ENCODE measurements at places on chromosomes 7 and 10.

DNA sequence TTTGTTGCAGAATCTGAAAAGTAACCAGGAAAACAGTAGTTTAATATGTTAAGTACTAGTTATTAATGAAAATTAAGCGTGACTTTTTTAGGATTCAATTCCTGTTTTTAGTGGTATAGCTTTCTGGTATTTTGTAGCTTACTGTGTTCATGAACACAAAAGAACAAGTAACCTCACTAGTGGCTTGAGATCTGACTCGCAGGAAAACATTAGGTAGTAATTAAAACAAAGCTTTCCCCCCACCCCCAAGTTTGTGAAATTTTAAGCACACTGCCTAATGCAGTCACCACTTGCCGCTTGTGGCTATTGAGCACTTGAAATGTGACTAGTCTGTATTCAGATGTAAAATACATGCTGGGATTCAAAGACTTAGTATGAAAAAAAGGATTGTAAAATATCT, 102.5 kb upstream of the RPA3 start:
- DNase-seq = no peak

DNA sequence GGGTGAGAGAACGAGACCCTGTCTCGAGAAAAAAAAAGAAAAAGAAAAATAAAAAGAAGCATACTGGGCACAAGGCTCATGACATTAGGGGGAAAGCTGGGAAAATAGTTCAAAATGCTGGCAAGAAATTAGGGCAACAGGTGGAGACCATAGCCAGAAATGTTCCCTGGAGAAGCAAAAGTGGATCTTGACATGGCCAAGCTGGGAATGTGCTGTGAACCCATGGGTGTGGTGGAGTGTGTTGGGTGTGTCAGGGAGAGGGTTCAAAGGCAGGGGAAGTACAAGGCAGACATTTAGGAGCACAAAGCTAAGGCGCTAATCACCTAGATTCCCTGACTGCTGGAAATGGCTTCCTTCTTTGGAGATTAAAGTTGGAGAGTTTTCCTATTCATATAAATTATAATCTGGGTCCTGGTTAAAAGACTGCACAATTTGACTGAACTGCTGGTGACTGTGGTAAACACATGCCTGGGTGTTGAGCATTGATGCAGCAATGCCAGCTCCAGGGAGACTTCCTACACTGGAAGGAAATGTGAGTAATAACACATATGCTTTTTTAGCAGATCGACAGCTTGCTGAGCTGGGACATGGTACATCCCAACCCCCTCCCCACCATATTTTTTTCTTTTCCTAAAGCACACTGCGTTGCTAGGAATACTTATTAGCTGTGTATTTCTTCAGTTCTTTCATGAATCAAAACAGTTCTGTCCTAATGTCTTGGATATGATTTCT, 70.1 kb upstream of the ARHGAP21 start:
- DNase-seq = no peak

GRCh38 chr7:22287412-22287811, 69.5 kb downstream of the RAPGEF5 start:
- DNase-seq = no peak

DNA sequence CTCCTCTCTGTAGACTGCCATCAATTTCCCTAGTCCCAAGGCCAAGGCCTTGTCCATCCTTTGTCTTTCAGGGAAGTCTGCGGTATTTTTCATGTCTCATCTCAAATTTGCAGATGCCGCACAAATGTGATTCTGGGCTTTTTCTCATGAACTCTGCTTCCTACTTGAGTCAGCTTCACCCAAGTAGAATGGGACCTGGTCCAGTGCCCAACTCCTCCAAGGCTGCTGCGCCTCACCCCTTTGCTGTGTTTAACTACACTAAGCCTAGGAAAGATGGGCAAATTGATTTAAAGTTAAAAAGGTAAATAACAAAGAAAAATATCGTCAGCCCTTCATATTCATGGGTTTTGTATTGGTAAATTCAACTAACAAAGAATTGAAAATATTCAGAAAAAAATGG, 1092.6 kb upstream of the AUTS2 start:
- DNase-seq = no peak

DNA sequence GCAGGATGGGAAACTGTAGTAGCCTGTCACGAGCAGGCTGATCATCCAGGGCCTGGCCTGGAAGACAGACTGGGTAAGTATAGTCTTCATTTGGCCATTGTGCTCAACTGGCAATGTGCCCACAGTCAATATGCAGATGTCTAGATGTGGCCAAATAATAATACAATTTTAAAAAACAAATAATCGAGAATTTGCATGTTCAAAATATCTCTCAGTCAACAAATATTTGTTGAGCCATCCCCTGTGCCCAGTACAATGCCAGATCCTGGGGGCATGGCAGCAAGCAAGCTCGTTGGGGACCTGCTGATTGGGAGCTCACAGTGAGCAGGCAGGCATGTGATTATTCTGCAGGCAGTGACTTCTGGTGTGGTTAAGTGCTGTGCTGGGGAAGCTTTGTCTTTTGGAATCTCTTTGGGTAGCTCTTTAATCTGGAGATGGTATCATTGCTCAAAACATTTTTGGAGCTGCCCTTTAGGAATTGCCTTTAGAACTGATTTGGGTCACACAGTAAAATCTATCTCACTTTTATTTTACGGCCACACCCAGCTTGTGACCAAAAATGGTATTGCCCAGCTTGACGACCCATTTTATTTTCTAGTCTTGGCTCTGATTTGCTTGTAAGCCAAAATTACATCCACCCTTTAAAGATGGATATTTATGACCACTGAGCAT, 92.2 kb downstream of the PLCE1 start:
- DNase-seq = no peak

DNA sequence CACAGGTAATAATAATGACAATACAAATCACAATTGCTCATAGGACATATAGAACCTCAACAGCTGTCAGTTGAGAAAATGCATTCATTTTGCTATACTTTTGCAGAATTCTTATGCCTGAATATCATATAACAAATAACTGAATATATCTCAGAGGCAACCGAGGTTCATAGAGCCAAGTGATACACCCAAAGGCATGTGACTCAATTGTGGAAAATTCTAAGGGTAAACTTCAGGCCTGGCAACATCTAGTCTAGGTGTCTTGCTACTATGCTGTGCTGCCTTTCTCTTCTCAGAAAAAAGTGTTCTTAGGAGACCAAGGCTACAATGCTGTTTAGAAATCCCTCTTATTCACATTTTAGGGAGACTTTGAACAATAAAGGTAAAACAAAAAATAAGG, 270.7 kb downstream of the BAMBI start:
- no peak for DNase-seq

- DNase-seq = no peak
These were observed 827.6 kb downstream of the SORCS1 start for GRCh38 chr10:106336874-106337273.

DNA sequence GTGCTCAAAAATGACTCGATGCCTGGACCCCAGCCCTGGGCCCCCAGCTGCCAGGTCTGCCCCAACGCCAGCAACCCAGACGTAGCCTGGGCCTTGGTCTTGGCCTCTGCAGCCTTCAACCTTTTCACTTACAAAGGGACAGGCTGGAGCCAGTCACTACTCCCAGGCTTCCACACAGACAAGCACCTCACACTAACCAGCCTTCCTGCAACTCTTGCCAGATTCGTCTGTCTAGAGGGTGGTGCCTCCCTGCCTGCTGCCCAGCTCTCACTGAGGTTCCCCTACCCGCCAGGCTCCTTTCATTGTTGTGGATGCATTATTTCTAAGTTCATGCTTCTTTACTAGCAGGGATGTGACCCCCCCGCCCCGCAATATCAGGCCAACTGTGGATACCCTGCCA, 56.3 kb downstream of the NUDCD3 start:
- DNase-seq = no peak

Measured in A549 (cell line).